ENCODE measurements at places on chromosomes 12 and 14.

- DNase-seq = no peak
These were observed 17.7 kb downstream of the WNT5B start for GRCh38 chr12:1646569-1647284.

GRCh38 chr14:101992708-101993107 lies 28.3 kb downstream of the DYNC1H1 start:
- no peak for DNase-seq

DNA sequence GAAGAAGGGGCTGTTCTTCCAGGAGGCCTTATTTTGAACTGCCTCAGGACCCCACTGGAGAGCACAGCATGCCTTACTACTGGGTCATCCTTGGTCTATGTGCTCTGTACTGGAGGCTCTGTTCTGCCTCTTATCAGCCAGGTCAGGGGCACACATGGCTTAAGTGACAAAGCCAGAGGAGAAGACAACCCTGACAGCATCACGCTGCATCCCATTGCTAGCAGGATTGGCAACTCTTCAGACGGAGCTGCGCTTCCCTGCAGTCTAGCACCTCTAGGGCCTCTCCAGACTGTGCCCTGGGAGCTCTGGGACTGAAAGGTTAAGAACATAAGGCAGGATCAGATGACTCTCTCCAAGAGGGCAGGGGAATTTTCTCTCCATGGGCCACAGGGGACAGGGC lies 17.3 kb upstream of the TIGAR start:
- no peak for DNase-seq

DNA sequence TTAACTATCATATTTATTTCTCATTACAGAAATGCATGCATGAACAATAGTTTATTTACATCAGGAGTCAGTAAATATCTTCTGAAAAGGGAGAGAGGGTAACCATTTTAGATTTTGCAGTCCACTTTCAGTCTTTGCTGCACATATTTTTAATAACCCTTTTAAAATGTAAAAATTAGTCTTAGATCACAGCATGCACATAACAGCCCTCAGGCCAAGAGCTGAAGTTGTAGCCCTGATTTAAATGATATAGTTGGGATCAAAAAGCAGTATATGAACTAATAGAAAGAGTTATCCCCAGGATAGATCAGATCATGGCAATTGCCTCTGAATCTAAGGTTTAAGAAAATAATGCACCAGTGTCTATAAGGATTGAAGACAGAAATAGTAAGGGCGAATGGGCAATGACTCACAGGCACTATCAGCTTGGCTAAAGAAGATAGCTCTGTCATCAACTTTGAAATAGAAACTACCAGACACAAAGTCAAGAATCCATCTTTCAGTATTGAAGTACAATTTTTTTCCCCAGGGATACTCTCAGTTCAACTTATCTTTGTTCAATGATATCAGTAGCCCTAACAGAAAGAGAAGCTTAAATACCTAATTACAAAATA lies 13.1 kb upstream of the CLEC7A start:
- no peak for DNase-seq

GRCh38 chr14:31828946-31829868 lies 247.9 kb upstream of the ARHGAP5 start:
- DNase-seq = no peak

DNA sequence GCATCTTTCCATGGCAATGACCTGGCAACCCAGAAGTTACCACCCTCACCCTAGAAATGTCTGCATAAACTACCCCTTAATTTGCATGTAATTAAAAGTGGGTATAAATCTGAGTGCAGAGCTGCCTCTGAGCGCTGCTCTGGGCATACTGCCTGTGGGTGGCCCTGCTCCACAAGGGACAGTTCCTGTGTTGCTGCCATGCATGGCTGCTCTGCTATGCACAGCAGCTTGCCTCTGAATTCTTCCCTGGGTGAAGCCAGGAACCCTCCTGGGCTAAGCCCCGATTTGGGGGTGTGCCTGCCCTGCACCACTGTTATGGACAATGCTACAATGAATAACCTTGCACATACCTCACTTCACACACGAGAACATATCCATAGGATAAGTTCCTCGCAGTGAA lies 35.7 kb upstream of the GPR132 start:
- no peak for DNase-seq

DNA sequence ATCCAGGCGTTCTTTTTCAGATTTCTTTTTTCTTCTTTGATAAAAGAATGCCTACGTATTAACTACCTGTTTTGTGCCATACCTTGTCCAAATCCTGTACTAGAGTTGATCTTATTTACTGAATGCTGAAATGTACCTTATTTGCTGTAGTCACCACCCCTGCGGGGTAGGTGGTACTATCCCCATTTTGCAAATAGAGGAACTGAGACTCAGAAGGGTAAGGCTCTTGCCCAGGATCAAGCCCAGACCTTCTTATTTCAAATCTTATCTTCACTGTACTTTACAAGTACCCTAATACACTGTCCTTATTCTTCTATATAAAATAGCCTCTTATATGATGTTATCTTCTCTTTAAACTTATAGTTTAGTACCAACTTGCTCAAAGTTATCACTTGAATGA lies 206.5 kb downstream of the SLC41A2 start:
- no peak for DNase-seq

DNA sequence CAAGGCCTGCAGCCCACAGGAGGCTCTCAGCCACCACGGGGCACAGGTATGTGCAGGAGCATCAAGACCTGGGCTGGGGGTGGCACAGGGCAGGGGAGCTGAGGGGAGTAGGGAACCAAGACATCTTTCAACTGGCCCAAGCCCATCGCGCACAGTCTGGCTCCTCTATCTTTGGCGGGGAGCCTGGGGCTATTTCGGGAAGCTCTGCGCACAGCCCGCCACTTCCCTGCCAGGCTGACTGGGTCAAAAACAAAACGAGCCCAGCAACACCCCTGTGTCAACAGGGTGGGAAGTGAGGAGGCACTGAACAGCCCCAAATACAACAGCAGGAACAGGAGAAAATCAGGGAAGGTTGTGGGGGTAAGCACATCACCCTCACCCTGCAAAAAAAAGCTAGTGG lies 83.9 kb downstream of the ARL6IP4 start:
- DNase-seq = no peak

- DNase-seq = no peak
These were observed 59.6 kb downstream of the KLRG1 start for GRCh38 chr12:9048930-9049329.

DNA sequence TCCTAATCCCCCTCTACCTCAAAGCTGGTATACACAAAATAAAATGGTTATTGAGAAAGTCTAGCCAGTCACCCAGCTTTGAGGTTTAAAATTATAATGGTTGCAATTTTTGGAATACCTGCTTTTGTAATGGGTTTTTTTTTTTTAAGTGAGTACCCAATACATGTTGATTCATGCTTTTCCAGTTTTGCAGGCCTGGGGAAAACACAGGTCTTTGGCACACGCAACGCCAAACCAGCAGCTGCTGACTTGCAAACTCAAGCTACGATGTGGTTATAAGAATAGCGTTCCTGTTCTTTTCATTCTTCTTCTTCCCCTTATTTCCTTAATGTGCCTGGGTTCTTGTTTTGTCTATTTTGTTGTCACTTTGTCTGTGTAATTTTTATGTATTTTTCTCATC lies 233.0 kb downstream of the EGLN3 start:
- DNase-seq = no peak

DNA sequence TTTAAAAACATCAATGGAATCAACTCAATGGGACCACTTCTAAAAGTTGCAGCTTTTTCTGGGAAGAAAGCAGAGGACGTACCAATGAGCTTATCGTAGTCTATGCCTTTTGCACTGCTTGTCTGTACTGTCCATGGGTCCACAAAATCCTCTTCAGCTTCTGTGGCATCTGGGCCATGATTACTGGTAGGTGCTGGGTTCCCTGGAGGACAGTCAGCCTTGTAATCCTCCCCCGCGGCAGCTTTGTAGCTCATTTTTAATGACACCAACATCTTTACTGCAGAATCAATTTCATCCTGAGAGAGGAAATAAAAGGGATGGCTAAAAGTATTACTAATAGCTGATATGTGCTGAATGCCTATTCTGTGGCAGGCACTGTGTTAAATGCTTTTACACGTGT lies 38.5 kb downstream of the SLC25A47 start:
- no peak for DNase-seq

DNA sequence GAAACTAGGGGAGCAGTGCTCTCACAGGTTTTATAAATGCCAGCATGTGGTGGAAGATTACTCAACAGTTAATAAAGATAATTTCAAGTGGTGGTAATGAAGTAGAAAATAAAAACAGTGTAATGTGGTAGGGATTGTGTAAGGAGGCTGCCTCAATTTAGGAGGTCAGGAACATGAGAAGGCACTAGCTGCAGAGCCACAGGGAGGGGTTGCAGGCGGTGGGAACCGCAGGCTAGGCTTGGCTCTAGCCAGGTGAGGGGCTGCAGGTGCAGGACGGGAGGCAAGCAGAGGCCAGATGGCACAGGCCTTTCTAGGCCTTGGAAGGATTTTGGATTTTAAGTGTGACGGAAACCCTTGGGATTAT lies 768 bp downstream of the METTL25 start:
- peak; percentile 55 for DNase-seq

- no peak for DNase-seq
These were observed 68.6 kb downstream of the FIGNL2 start for GRCh38 chr12:51779876-51780275.
